ENCODE measurements at places on chromosomes 12 and 14. TPM values are rescaled to one million over a fixed set of nuclear protein-coding genes. Genes with fewer than 3 reads are reported as not detected.

Gene OR6S1
- not detected for total RNA-seq

Gene RPS29
- 1,402 TPM for total RNA-seq

Gene OTUB2
- 1.8 TPM for total RNA-seq

Gene CATSPERB
- 1.6 TPM for total RNA-seq

Gene TOMM20L
- not detected for total RNA-seq

Gene CCND2
- 283 TPM for total RNA-seq

Gene MGP
- 1,429 TPM for total RNA-seq

Gene C1R
- total RNA-seq = 278 TPM

Gene TSPAN9
- 29.2 TPM for total RNA-seq

Measured in adrenal gland (tissue), 19 donors.